ENCODE measurements at places on chromosomes 5 and 9.

DNA sequence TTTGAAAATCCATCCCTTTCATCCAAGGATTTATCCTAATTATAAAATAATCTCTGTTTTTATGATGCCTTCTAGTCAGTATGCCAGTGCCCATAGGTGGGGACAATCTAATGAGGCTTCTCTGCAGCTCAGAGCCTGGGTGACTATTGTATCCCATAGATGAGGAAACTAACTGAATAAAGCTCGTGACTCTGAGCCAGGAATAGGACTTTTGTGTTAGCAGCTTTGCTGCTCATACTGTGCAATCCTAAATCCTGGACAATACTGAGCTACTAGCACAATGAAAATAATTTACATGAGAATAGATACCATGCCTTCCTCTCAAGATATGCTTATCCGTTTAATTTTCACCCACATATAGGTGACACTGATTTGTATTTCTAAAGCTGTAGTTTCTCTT, 443.0 kb downstream of the PLK2 start:
- DNase-seq: no peak

- DNase-seq: no peak
Measured at GRCh38 chr5:171724468-171725204, 61.0 kb upstream of the SMIM23 start.

- DNase-seq: no peak
Measured at GRCh38 chr5:145847499-145848497, 12.7 kb upstream of the PRELID2 start.

- DNase-seq: no peak
Measured at GRCh38 chr9:123445981-123446610, 90.1 kb downstream of the CRB2 start.

GRCh38 chr9:16771356-16771755, 99.1 kb downstream of the BNC2 start:
- DNase-seq: no peak
